NCI-H2081 (cell line): ENCODE measurements at places on chromosomes 7 and 10.

DNA sequence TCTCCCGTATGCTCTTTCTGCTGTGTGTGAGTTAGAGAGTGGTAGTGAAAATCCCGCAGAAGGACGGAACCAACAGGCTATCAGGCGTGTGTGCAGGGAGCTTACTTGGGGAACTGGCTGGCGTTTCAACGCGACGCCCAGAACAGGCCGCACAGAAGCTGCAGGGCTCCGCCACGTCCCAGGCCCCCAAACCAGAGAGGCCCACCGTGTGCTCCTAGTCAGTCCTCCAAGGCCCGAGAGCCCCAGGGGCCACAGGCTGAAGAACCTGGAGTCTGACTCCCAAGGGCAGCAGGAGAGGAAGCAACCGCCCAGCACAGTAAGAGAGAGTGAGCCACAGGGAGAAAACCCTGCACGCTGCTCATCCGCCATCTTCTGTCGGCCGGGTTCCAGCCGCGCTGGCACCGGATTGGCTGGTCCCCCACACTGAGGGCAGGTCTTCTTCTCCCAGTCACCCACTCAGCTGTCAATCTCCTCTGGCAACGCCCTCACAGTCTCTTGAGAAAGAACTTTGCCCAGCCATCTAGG, 730.6 kb upstream of the VSTM2A start:
- DNase-seq = peak; percentile 54

- no peak for DNase-seq
Measured at GRCh38 chr7:133512560-133512959, 259.7 kb downstream of the EXOC4 start.

GRCh38 chr10:79376078-79376628, 28.9 kb downstream of the PPIF start:
- no peak for DNase-seq

GRCh38 chr7:41999736-42000283, 237.2 kb downstream of the GLI3 start:
- DNase-seq = no peak

GRCh38 chr10:71036297-71036966, 148.1 kb upstream of the PCBD1 start:
- no peak for DNase-seq

DNA sequence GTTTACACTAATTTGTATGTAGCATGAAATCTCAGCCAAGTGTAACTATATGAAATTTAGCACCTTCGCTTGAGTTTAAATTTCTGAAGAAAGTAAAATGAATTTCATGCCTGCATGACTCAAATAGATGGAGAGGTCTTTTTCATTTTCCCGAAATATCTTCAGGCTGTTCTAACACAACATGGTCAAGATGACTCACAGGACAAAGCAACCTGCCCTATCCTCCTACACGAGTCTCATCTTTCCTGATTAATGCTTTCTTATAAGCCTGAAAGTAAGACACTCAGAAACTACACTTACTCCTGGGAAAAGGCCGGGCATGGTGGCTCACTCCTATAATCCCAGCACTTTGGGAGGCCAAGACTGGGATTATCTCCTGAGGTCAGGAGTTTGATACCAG, 41.2 kb downstream of the CH25H start:
- DNase-seq = no peak

DNA sequence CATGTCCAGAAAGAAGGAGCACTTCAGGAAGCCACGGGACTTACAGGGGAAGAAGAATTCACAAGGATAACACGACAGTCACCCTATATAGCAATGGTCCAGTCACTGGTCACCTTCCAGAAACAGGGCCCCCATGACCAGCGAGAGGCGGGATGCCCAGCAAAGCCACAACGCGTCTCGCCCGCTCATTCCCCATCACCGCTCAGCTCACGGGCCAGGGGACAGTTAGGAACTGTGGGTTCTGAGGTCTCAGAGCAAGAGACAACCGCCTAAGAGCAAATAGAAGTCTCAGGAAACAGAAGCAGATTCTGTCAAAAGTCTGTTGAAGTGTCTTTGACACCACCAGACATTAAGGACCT, 71.9 kb downstream of the PROSER2 start:
- DNase-seq = no peak

DNA sequence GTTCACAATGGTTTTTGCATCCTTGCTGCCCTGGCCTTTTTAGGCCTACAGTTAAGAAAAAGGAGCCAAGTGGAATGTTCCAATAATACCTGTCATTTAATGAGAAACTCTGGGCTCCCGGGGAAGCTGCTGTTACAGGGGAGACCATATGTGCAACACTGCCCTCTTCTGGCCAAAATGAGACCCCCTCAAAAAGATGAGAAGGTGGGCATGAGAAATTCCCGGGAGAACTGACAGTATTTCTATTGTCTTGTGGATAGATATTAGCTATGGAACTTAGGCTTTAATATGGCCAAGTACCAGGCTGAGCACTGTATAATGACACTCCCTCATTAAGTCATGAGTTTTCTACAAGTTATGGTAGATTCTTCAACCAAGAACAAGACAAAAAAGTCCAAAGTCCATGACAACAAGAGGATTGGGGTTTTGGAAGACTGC, 99.4 kb downstream of the CCDC3 start:
- DNase-seq = peak; percentile 42

GRCh38 chr10:1419796-1420610, 317.3 kb downstream of the ADARB2 start:
- DNase-seq = no peak

DNA sequence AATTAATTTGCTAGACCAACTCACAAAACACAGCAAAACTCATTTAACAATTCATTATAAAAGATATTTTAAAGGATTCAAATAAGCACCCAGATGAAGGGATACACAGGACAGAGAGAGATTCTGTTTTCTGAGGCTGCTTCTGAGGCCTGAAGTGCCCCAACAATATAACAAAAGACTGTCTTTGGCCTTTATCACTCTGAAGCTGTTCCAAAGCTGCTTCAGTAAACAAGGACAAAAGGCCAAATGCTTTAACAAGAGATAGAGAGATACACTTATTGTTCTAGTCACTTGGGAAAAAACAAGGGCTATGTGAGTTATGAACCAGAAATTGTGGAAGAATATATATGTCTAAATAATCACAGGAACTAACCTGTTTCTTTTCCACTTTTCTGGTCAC, 223.7 kb downstream of the CXCL12 start:
- no peak for DNase-seq

- DNase-seq = no peak
Measured at GRCh38 chr10:37474645-37475044, 349.2 kb downstream of the ANKRD30A start.

DNA sequence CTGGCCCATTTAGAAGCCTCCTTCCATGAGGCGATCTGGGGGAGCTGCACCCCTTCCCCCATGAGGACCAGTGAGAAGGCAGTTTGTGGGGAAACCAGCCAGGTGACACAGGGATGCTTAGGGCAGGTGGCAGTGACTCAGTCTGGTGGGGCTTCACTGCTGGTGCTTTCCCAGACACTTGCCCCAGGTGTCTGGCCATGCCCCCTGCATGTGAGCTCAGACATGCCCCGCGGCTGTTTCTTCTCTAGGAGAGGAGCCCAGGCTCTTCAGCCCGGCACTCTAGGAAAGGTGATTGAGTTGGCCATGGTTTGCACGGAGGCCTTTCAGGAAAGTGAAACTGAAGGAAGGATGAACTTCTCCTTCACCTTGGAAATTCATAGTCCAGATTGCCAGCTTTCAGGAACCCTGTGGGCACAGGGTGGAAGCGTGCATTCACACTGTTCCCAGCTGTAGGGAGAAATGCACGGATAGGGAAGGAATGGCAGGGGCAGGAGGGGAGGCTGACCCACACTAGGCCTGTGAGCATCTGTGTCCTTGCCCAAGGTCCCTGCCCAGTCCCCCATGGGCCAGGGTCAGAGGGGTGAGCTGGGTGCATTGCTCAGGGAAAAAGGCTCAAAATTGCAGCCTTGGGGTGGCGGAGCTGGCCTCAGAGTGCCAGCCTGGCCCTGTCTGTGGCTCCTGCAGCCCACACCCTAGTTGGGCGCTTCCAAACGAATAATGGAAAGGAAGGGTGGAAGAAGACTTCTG, 359.1 kb downstream of the GLRX3 start:
- DNase-seq = no peak

DNA sequence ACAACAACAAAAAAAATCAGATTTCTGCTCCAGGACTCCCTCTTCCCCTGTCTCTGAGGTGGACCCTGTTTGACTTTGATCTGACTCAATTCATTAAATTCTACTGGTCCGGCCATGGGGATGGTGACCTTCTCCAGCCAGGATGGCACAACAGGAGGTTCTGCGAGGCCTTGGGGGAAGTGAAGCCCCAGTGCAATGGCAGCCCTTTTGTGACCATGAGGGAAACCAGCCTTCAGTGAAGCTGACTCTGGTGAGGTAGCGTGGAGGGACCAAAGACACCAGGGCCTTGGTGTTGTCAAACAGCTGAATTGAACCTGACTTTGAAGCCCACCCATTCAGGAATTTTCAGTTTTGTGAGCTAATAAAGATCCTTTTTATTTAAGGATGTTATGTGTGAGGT, 44.5 kb downstream of the NPTX2 start:
- DNase-seq = no peak

- no peak for DNase-seq
Measured at GRCh38 chr7:139500770-139501138, 17.3 kb upstream of the KLRG2 start.

GRCh38 chr10:101558204-101558603, 29.9 kb downstream of the POLL start:
- no peak for DNase-seq

GRCh38 chr10:109411917-109412316, 511.4 kb downstream of the XPNPEP1 start:
- no peak for DNase-seq

- no peak for DNase-seq
Measured at GRCh38 chr7:112630565-112630964, 149.8 kb downstream of the LSMEM1 start.
